Mucosa of gallbladder (tissue), 1 donor: ENCODE measurements at places on chromosomes 6 and 20. TPM values are rescaled to one million over a fixed set of nuclear protein-coding genes. Genes with fewer than 3 reads are reported as not detected.

RWDD2A gene
- 5.9 TPM for total RNA-seq

CENPW gene
- 3.3 TPM for total RNA-seq

ACSS1 gene
- 70.8 TPM for total RNA-seq

GHRH gene
- not detected for total RNA-seq

MUCL3 gene
- total RNA-seq, result 93.5 TPM

TBC1D7 gene
- 14.6 TPM for total RNA-seq

CGA gene
- total RNA-seq, result not detected

FAM217A gene
- 0.09 TPM for total RNA-seq
